GM13977 (cell line): ENCODE measurements at places on chromosomes 1 and 21.

DNA sequence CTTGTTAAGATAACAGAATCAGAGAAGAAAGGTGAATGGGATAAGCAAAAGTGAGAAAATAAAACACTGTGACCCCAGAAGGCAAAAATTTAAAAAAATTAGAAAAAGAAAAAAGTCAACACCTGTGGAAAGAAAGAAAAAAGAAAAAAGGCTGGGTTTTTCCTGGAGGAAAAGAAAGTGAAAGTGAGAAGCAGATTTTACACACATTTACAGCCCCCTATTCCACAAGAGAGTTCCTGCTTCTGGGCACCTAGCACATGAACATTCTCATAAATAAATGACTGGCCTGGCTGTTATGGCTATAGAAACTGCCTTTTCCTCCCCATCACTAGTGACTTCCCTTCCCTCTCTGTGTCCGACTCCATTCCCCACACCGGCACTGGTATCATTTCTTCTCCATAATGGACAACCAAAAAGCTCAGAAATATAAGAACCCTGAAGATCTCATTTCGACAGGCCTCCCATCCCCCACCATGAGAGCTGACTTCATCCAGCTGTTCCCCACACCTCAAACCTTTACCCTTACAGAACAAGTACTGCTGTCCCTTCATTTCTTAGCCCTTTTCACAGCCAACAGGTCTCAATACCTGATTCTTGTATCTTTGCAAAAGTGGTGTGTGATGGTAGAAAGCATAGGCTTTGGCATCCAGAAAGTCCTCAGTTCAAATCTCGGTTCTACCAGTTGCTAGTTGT lies 12.6 kb downstream of the MTF1 start:
- no peak for DNase-seq

DNA sequence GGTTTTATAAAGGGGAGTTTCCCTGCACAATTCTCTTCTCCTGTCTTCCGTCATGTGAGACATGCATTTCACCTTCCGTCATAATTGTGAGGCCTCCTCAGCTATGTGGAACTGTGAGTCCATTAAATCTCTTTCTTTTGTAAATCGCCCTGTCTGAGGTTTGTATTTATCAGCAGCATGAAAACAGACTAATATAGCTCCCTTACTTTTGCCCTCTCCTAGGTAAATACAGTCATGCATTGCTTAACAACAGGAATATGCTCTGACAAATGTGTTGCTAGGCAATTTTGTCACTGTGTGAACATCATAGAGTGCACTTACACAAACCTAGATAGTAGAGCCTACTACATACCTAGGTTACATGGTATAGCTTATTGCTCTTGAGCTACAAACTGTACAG lies 616.8 kb downstream of the RWDD3 start:
- no peak for DNase-seq

- no peak for DNase-seq
Measured at GRCh38 chr1:82836973-82837680, 1036.4 kb downstream of the ADGRL2 start.

- DNase-seq, result no peak
Measured at GRCh38 chr1:66048011-66048410, 255.3 kb downstream of the PDE4B start.

GRCh38 chr1:67652800-67653199 lies 32.2 kb upstream of the GADD45A start:
- no peak for DNase-seq

- no peak for DNase-seq
Measured at GRCh38 chr1:15220825-15221431, 26.1 kb upstream of the FHAD1 start.

- DNase-seq, result no peak
Measured at GRCh38 chr1:117572546-117572945, 33.3 kb upstream of the TENT5C start.
